ENCODE measurements at places on chromosomes 5 and 9.

- no peak for DNase-seq
These were observed 7.8 kb upstream of the C9orf40 start for GRCh38 chr9:74960561-74960960.

- DNase-seq = no peak
These were observed 124.0 kb upstream of the PPP1R26 start for GRCh38 chr9:135355521-135356011.

- no peak for DNase-seq
These were observed 31.6 kb downstream of the ADRA1B start for GRCh38 chr5:159947708-159948358.

DNA sequence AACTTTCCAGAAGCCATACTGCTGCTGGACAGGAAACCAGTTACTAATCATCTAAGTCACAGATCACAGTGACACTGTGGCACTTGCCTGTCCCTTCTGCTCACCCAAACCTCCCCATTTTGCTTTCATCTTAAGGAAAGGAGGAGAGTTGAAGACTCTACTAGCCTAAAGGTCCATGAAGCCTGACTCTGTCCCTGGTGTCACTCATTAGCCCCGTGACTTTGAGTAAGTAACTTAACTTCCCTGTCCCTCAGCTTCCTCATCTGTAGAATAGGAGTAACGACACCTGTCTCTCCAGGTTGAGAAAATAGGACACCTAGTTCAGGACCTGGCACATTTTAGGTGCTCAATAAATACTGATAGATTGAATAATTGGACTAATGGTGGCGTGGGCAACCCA lies 536 bp upstream of the SLC6A7 start:
- no peak for DNase-seq

DNA sequence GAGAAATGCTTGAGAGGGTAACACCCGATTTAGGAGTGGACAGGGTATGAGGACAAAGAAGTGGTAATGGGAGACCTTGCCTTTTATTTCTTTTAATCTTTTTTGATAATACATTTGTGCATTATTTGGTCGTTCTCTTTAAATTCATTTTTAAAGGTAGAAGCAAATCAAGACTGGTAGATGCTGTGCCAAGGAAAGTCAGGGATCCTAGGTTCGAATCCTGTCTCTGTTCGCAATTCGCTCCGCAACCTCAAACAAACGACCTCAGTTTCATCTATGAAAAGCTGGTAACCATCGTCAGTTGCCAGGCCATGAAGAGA lies 353 bp upstream of the TMED9 start:
- no peak for DNase-seq

DNA sequence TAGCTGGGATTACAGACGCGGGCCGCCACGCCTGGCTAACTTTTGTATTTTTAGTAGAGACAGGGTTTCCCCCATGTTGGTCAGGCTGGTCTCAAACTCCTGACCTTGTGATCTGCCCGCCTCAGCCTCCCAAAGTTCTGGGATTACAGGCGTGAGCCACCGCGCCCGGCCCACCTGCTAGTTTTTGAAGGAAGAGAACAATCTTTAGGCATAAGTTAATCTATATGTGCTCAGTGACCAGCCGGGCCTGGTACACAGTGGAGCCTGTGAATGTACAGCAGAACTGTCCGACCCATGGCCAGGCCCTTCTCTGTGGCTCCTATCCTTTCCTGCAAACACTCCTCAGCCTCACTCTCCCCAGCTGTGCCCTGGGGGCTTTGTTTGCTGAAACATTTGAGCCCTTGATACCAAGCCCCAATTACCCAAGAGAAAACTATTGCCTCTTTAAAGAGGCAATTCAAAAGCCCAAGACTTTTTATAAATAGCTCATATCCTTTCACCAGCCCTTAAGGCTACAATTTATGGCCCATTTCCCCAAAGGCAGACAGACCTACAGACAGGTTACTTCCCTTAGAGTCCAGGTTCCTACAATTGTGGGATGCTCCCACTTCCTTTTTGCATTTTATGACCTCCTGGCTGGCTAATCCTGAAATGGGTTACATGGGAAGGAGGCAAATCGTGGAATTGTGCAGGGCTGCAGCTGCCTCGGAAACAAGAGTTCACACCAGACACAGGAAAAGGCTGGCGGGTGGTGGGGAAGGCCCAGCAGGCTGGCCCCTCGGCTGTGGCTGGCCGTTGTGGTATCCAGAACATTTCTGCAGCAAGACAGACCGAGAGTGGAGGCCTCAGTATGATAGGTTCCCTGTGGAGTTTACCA lies 37.5 kb downstream of the SPRY4 start:
- no peak for DNase-seq

DNA sequence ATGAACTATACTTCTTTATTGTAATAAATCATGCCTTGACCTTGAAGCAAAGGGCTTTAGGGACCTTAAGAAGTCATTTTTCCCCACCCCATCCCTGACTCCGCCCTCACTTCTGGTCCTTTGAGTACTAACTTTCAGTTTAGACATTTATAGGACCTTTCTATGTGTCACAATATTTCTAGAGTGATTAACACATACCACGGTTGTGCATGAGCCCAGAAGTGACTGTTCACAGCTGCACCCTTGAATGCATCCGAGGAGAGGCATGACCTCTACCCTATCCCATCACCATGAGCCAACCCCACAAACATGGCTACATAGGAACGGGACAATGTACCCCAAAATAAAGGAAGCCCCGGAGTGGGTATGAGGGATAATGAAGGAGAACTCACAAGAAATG lies 160.3 kb downstream of the HSD17B3 start:
- DNase-seq = no peak

DNA sequence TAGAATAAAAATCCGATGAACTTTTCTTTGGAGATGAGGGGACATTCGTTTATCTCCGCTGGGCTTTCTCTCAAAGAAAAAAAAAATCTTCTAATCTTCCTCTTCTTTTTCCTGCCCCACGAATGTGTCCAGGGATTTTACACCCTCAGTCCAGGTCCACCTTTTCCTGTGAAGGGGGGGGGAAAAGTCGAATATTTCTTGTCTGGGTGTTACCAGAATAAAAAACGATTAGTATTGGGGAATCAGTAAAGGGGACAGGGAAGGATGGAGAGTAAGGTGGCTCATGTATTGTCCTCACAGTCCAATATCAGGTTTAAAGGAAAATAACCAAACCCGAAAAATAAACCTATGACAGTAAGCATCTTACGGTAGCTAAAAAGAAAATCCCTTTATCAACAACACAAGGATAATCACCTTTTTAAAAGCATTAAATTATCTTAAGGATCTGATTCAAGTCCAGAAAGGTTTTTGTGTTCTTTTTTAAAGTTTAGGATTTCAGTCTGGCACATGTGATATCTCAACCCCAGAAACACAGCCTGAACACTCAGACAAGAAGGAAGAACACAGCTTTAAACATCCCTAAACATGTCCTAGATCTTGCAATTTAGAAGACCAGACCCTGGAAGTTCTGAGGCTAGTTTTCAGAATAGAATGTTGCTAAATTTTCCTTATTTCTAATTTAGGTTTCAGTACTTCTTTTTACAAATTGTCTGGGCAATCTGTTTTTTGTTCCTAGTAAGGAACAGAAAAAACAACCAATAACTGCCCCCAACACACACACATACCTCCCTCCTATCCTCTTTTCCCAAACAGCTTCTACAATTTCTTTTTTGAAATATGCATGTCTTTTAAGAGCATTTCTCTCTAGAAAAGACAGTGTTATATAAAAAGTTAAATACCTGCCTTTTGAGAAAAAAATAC lies 1.2 kb downstream of the ZNF608 start:
- DNase-seq = no peak

DNA sequence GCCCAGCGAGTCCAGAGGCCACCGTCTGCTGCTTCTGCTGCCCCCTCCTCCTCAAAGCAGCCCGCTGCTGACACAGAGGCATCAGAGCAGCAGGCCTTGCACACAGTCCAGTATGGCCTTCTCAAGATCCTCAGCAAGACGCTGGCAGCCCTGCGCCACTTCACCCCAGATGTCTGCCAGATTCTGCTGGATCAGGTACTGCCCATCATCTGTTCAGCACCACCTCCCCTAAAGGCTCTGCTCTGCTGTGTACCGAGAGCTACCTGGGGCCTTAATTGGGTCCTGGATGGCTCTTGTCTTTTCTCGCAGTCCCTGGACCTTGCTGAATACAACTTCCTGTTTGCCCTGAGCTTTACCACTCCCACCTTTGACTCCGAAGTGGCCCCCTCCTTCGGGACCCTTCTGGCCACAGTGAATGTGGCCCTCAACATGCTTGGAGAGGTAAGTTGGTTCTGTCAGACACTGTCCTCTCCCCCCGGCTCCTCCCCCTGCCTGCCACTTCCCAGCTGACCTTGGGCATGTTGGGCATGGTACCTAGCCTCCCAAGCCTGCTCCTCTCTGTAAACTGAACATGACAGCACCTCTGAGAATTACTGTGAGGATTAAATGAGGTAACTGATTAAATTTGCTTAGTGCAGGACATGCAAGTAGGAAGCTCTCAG lies 22.7 kb downstream of the SH3GLB2 start:
- no peak for DNase-seq

GRCh38 chr5:111072949-111073682 lies 1.6 kb downstream of the TSLP start:
- DNase-seq = peak; percentile 28

DNA sequence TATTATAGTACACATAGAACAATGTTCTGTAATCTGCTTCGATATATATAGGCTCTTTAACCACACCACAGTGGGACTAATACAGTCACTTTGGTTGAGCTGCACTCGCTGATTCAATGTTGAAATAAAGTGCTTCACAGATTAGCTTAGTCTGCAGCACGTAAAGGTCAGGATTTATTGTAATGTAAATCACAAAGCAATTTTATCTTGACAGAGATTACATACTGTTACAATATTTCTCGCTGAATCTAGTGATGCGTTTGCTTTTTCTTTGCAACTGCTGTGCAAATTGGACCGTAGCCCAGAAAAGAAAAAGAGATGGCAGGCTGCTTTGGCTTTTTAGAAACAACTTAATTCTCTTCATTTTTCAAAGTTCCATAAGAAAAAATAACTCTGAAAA lies 52.9 kb downstream of the CETN3 start:
- no peak for DNase-seq

- no peak for DNase-seq
These were observed 99.2 kb downstream of the ADAMTS12 start for GRCh38 chr5:33792559-33792958.

GRCh38 chr5:17907094-17907493 lies 272.8 kb downstream of the TAF11L14 start:
- DNase-seq = no peak

DNA sequence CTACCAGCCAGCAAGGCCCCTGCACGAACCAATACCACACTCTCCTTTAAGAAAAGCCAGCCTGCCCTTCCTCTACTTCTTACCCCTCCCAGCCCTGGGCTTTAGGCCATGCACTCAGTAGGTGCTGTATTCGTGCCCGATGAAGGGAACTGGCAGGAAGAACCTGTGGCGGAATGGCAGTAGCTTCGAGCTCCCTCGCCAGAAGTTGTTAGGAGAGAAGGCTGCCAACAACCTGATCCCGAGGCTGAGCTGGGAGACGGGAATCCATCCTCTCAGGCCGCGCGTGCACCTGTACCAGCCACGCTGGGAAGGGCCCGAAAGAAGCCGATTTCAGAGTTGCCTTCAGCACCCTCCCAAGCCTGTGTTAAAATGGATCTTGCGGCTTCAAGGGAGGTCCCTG lies 45.3 kb upstream of the AKNA start:
- DNase-seq = no peak

- no peak for DNase-seq
These were observed 54.7 kb downstream of the SH3RF2 start for GRCh38 chr5:145991044-145991575.

- no peak for DNase-seq
These were observed 1542.2 kb upstream of the CDH9 start for GRCh38 chr5:28580616-28581015.

DNA sequence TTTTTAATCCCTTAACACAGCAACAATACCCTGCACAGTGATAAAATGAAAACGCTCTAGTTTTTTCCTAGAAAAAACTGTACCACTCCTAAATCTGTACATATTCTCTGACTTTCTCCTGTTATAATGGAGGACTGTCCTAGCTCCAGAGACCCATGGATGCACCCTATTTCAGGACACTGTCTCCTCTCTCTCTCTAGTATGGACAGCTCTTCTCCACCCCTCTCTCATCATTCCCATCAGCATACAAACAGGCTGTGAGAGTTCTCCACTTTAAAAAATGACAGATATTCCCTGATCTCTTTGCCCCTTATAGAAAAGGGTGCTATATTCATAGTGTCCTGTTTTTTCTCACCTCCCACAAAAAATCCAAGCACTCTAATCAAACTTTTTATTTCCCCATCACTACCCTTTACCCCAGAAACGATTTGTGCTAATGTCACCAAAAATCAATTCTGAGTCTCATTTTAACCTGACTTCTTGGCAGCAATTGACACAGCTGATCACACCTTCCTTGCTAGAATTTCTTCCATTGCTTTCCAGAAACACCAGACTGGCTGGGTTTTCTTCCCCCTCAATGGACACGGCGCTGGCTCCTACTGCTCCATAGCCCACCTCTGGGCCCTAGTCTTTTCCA lies 20.7 kb downstream of the ZNF608 start:
- no peak for DNase-seq

DNA sequence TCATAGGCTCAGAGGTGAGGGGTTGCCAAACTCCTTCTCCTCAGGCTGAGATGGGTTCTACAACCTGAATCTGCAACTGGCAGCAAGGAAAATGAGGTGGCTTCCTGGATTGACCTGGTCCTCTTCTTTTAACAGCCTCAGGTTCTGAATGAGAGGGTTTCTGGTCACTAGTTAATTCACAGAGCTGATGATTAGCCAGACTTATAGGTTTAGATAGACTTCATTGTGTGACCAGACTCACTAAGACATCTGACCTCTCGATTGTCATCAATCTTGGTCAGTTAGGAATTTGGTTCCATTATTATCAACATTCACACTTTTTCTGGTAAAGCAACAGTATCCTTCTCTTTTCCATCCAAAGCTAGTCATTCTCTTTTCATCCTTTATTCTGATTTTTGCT lies 257.9 kb downstream of the PAPPA start:
- no peak for DNase-seq

DNA sequence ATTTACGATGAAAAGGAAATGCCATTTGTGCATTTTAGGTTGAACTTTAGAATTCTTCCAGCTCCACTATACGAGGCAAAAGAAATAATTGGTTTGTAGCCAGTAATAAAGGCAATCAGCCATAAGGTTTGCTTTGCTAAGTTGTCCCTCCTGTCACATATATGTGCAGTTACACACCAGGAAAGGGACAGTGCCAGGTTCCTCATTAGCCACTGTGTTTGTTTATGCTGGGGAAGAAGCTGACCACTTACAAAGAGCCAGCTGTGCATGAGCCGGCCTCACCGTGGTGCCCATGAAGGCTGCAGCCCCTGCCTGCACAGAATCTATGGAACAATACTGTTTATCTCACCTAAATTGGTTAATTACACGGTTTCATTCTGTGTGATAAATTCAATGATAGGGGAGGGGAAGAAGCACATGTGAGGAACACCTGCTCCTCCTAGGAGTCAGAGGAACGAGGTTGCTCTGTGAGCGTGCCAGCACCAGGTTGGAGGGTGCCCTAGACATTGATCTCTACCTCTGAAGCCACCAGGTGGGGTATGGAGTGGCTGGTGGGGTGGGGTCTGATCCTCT lies 173.8 kb upstream of the DAP start:
- no peak for DNase-seq

DNA sequence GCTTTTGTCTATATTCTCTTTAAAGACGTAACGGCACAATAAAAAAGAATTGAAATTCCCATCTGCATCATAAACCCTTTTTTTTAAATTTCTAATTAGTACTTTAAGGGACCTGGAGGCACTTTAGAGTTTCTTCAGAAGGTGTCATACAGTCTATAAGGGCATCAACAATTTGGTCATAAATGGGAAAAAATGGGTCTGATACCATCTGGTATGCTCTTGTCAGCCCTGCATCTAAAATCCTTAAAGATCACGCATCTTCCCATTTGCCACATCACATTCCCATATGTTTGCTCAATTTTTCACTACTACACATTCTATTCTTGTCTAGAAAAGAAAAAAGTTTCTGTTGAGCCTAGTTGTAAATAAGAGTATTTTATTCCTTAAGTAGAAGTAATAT lies 53.8 kb downstream of the COX7C start:
- DNase-seq = no peak

All from stimulated activated CD4-positive, alpha-beta T cell treated with anti-CD3 and anti-CD28 coated beads, Interleukin-1b, Interleukin-23, amount 100 ng/mL, for 24 hours (primary cell).